Aortic smooth muscle cell (primary cell): ENCODE measurements at places on chromosomes 13 and 19. TPM values are rescaled to one million over a fixed set of nuclear protein-coding genes. Genes with fewer than 3 reads are reported as not detected.

KLF16 gene
- 3.2 and 3.5 TPM in 2 replicates for total RNA-seq

TNFSF13B gene
- total RNA-seq: 9.0 and 10.3 TPM in 2 replicates

SIAH3 gene
- not detected in 2 replicates for total RNA-seq

ZNF91 gene
- 10.0 and 11.9 TPM in 2 replicates for total RNA-seq

DCLK1 gene
- 15.9 and 35.6 TPM in 2 replicates for total RNA-seq

PGLYRP2 gene
- not detected in 2 replicates for total RNA-seq

RDH8 gene
- total RNA-seq: not detected in 2 replicates

PSG3 gene
- total RNA-seq: not detected in 2 replicates
